NCI-H1417 treated with DMSO at 0.1 percent for 48 hours (cell line): ENCODE measurements at places on chromosomes 3 and 15.

DNA sequence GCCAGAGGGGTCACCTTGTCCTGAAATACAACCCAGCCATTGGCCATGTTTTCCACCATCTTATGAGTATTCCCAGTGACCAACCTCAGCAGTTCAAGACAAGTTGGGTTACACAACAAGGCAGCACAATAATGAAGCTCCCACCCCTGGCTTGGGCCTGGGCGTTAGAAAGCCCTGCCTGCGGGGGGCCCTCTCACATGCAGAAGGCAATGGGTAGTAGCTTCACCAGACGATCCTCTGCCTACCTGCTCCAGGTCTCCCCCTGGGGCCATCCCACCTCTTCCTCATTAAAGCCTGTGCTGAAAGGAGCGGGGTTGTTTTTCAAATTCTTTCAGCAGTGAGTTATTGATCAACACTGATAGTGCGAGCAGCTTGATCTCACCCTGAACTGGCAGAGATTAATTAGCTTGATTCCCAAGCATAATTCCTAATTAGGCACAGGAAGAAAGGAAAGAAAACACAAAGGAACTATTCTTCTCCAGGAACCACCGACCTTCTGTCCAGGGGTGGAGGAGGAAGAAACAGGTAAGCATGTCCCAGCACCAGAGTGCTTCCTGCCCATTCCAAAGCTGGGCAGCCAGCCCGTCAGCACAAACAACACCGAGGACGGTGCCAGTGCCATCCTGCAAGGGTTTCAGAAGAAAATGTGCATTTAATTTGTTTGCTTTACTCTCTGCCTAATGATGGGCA, 79.7 kb upstream of the CGNL1 start:
- DNase-seq: no peak

DNA sequence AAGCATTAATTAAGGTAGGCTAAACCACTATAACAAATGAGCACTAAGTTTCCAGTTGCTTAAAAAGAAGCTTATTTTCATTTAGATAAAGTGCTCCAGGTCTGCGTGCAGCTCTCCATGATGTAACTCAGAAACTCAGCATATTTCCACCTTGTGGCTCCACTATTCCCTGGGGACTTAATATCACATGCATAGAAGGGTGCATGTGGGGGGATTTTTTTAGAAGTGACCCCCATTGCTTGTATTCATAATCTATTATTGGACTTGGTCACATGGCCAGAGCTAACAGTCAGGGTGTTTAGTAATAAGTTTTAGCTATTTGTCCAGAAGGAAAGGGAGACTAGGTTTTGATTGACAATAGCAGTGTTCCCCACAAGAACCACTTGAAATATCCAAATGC, 86.8 kb downstream of the TMCO5A start:
- no peak for DNase-seq

- DNase-seq: no peak
Measured at GRCh38 chr3:128218548-128219257, 65.4 kb downstream of the EEFSEC start.

- DNase-seq: no peak
Measured at GRCh38 chr15:56821721-56822425, 88.6 kb upstream of the ZNF280D start.

DNA sequence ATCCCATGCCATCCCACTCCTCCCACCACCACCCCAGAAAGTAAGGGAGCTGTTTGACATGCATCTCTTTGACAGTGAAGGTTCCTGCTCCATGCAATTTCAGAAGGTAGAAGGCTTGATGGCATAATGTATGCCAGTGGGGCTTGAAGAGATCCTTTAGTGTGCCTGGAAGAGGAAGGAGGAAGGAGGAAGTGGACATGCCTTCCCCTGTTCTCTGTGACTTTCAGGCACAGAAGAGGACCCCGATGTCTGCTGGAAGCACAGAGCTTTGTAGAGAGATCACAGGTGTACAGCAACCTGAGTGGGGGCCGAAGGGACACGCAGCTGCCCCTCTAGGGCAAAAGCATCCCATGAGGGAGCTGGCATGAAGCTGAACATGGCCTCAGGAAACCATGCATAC, 171.6 kb downstream of the CD47 start:
- no peak for DNase-seq

- no peak for DNase-seq
Measured at GRCh38 chr3:67897351-67898336, 243.2 kb upstream of the SUCLG2 start.

DNA sequence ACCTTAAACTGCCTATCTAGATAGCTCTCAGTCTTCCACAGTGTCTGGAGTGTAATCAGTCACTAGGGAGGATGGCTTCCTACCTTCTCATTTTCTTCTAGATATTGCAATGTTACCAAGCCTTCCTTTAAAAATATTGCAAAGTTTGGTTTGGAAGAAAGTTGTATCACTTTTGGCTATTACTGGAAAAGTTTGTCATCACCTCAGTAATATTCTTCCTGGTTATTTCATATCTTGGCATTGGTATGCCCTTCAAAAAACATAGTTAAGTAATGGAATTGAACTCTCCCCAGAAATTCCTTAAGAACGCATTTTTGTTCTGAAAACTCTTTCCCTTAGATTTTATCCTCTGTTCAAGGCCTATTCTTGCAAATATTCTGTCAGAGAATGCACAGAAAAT, 179.3 kb upstream of the MME start:
- DNase-seq: no peak

GRCh38 chr3:193572426-193572908, 17.8 kb upstream of the ATP13A4 start:
- peak; percentile 47 for DNase-seq

DNA sequence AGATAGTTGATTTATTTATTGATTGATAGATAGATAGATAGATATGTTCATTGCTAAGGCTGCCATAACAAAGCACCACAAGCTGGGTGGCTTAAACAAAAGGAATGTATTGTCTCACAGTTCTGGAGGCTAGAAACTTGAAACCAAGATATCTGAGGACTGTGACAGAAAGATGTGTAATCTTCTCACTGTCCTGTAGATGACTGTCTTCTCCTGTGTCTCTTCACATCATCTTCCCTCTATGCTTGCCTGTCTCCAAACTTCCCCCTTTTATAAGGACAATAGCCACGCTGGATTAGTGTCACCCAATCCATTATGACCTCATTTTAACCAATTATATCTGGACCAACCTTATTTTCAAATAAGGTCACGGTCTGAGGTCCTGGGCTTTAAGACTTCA, 40.9 kb downstream of the GNB4 start:
- DNase-seq: no peak

DNA sequence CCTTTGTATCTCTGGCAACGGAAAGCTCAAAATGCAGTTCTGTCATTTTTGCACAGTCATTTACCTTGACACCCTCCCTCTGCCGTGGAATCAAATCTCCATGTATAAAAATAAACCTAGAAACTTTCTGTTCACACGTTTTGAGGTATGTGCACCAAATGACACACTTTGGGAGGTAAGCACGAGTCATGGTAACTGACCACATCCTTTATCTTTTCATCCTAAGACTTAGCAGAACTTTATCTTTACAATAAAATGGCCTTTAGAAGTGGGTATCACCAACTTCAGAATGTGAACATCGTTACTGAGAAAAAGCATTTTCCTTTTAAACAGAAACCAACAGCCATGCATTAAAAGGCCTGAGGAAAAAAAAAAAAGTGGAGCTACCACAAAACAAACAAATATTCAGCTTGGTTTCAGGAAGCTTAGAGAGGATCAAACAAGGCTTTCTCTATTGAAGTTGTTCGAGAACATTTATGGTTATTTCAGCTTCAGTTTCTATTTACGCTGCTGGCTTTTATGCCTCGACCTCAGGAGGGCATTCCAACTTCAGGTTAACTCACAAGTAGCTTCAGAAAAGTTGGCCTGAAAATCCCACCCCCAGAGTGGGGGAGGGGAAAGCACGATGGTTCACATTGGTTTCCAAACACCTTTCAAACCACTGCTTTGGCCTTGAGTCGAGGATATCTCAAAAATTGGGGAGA, 171.1 kb upstream of the ICE2 start:
- no peak for DNase-seq

GRCh38 chr3:78003090-78003489, 963.2 kb downstream of the ROBO2 start:
- no peak for DNase-seq

DNA sequence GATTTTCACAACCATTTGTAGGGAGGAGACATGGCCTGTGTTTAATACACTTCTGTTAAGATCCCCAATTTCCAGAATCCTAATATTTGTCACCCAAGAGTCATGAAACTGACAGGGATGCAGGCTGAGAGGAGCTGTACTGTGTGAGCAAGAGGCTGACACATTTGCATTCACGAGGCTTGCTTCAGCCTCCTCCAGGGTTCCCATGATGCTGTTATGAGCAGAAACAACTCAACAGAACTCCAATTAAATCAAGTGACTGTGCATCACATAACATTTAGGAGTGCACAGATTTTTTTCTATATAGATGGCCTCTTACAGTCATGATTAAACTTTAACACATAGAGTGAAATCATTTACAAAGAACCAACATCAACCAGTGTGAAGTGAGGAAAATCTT, 292.3 kb upstream of the STT3B start:
- DNase-seq: no peak

DNA sequence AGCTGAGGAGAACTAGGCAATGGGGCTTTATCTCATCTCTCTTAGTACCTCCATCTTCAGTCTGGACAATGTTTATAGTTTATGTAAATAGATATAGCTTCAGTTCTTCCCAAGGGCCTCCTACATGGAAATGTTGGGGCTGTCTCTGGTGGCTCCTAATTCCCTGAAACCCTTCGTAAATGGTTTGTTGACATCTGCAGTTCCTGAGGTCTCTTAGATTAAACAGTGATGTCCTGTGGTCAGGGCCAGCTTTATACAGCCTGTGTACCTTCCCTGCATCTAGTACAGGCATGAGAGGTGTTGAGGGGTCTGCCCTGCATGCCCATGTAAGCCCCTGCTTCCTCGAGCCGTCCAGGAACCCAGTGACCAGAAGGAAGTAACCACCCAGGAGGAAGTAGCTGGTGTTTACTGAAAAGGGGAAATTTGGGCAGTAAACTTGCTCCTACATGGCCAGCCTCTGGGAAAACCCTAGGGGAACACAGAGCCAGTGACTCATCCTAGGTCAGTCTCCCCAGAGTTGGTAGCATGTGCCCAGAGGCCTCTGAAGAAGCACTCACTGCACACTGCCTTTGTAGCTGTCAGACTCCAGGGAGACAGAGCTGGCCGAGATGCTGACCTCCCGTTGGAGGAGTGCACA, 4.7 kb upstream of the TBC1D2B start:
- DNase-seq: no peak

DNA sequence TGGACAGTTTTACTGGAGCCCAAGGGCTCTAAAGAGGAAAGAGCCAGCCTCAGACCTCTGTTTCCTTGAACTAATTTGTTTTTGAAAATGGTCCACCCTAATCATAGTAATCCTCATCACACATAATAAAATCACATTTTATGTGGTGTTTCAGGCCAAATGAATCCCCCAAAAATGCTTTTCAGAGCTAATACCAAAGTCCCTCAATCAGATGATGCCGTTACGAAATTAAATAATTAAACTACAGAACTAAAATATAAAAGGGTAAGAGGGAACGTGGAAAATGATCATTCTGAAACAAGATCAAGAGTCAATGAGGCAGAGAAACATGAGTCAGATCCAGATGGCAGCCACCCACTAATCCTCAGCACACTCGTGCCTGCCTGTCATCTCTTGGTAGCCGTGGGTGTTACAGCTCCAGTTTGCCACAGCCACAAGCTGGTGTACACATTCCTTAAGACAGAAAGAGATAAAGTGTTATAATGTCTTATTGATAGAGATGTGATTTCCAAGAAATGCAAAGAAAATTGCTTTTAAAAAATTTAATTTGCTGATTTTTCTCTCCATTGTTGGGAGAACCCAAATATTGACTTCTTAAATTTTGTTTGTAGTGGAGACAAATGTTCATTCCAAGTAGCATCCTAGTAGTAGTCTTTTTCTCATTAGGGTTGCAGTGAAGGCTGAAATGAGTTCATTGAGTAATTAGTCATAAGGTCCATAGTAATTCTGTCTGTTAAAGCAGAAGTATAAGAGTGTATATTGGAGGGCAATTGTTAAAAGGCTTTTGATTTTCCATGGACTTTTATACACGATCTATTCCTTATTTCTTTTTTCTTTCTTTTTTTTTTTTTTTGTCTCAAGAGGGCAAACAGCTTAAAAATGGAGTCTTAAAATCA, 104.2 kb downstream of the AGBL1 start:
- DNase-seq: no peak

DNA sequence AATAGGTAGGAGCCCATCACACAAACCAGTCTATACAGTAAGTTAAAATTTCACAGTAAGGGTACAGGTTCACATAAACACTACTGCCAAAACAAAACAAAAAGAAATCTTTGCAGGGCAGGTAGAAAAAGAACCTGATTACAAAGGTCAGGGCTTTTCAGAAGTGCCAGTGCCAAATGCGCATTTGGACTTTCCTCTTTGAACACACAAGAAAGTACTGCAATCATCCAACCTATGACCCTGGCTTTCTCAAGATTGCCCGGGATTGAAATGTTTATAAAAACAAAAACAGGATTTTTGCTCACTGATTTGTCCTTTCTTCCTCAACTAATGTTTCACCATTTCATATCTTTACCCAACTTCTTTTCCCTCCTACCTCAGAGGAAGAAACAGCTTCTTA, 47.4 kb downstream of the CBLB start:
- no peak for DNase-seq

DNA sequence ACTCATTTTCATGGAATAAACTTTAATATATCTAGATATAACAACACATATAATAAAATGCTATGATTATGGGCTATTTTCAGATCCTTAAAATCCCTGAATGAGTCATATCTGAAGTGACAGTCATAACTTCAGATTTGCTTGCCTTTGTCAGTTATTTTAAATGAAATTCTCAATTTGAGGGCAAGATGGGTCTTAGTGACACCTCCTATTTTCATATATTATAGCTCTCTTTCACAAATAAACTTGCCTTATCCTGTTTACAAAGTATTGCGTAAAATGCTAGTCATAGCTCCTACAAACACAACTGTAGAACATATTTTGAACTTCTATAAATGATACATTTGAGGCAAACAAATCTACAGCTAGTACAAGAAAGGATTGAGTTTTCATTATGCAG, 6.2 kb upstream of the THRB start:
- DNase-seq: no peak

- no peak for DNase-seq
Measured at GRCh38 chr3:28286595-28286994, 45.2 kb downstream of the CMC1 start.

- no peak for DNase-seq
Measured at GRCh38 chr15:90820481-90820880, 47.9 kb upstream of the FURIN start.

GRCh38 chr3:151722856-151723255, 10.9 kb upstream of the AADACL2 start:
- DNase-seq: no peak
